ENCODE measurements at places on chromosomes 7 and 10.
A peak's percentile ranks its signal among the peaks of the same experiment; 100 is the strongest.

DNA sequence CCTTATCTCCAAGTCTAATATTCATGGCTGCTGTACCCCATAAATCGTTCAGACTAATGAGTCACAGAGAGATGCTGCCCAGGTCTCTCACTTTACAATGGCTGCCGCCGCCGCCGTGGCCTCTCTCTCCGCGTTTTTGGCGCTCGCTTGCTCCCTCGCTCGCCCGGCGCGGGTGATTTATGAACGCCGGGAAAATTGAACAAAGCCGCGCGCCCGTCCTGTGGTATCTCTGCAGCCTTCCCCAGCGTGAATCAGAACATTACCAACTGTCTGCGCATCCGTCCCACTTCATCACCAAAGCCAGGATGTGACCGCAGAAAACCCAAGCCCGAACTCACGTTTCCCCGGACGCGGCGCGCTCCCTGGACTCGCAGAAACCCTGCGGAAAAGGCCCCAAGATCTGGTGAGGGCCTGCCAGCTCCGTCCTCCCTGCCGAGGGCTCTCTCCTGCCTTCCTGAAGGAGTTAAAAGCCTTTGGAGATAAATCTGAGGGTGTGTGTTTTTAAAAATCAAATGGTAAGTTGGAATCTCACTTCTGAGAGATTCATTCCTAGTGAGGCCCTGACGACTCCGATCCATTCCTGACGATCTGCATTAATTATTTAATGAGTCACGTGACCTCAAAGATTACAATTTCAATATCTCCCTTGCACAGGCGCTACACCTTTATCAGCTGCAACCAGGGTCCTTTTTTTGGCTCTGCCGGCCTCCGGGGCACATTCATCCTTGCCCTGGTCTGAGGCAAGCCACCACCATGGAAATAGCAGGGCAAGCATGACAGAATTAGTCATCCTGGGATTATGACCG lies 6.3 kb downstream of the HOXA4 start:
- DNase-seq = peak; percentile 92

DNA sequence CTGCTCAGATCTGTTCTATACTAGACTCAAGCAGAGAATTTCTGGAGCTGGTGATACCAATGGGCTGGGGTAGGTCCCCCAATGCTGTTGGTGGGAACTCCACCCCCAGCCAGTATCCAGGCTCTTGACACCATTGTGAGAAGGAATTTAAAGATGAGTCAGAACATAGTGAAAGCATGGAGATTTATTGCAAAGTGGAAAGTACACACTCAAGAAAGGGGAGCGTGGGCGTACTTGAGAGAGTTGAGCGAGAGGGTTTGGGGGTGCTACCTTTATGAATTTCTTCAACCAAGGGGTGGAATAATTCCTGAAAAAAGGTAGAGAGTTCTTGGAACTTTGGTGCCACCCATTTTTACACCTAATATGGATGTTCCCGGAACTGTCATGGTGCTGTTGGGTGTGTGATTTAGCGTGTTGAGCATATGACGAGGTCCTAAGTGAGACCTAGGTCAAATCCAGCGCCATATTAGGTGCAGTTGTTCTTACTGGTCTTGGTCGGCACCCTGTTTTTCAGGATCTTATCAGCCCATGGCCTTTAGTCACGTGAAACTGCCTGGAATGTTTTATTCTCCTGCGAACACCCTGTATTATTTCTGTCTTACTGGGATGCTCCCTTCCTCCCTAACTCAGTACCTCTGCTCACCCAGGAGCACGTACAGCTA lies 122.0 kb upstream of the AHR start:
- DNase-seq = no peak

GRCh38 chr10:102727037-102727818 lies 12.8 kb downstream of the SFXN2 start:
- DNase-seq = no peak

DNA sequence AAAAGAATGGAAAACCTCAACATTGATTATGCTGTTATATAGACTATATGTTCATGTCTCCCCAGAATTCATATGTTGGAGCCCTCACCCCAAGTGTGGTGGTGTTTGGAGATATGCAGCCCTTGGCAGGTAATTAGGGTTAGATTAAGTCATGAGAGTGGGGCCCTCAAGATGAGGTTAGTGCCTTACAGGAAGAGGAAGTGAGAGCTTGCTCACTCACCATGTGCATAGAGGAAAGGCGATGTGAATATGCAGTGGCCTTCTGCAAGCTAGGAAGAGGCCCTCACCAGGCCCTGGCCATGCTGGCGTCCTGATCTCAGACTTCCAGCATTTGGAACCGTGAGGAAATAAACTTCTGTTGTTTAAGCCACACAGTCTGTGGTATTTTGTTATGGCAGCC lies 14.8 kb downstream of the ZNF33A start:
- no peak for DNase-seq

DNA sequence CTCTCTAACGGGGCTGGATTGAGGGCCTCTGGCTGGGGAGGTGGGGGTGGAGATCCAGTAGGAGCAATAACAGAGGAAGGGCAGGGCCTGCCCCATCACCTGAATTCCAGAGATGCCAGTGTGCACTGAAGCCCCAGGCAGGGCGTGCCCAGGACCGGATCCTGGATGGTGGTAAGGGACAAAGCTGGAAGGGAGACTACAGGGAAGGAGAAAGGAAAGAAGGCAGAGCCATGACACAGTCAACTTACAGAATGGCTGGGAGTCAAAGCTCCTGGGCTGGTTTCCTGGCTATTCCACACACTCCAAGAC lies 666 bp downstream of the TMEM139 start:
- DNase-seq = no peak

GRCh38 chr10:121541450-121542120 lies 56.7 kb downstream of the FGFR2 start:
- no peak for DNase-seq

DNA sequence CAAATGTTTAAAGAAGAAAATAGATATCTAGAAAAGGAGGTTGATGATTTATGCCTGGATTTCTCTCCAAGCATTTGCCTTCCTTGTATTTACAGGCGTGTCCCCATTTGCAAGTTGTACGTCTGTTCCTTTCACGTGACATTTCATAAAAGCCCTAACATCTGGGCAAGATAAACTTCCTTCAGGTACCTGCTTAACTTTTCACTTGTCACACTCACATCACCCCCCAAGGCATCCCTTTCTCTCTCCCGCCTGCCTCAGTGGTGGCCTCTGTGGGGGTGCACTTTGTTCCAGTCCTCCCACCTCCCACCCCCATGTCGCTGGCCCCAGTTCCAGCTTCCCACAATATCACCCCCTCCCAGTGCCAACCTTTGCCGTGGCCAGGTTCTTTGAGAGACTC lies 6.7 kb downstream of the TWIST1 start:
- peak; percentile 43 for DNase-seq

Measured in ELR (cell line).